IPS DF 19.7 (cell line): ENCODE measurements at places on chromosomes 1 and 21.

DNA sequence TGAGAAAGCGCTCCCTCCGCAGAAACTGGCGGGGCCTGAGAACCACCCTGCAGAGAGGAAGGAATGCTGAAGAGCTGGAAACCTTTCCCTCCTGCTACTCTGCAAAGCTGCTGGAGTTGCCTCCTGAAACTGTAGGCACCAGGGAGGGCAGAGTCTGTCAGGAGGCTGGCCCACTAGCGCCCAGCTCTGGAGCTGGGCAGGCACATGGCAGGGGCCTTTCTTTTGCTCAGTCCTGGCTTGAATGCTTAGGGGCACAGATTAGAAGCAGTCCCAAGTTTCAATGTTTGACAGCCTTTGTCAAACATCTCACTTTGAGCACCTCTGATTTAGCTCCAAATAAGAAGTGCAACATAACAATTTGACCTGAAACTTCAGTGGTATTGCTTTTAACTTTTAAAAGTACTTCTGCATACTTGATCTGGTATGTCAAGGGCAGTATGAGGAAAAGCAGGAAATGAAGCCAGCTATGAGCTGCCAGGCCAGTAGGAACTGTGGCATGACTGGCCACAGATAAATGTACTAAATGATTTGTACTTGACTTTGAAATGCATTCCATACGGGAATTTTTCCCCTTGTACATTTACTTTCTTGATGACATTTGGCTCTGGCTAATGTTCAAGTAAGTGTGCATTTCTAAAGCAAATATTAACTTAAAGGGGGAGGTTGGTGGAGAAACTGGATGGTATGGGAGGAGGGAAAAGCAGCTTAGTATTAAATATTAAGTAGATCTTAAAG is 7.2 kb downstream of the C1orf116 start:
- DNase-seq: no peak

DNA sequence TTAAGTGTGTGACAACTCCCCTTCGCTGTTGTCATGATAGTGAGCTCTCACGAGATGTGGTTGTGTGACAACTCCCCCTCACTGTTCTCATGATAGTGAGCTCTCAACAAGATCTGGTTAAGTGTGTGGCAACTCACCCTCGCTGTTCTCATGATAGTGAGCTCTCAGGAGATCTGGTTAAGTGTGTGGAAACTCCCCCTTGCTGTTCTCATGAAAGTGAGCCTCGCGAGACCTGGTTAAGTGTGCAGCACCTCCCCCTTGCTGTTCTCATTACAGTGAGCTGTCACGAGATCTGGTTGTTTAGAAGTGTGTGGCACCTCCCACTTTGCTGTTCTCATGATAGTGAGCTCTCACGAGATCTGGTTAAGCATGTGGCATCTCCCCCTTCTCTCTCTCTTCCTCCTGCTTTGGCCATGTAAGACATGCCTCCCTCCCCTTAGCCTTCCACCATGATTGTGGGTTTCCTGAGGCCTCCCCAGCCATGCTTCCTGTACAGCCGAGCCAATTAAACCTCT is 25.1 kb upstream of the LSS start:
- DNase-seq: no peak

- no peak for DNase-seq
These were observed 111.5 kb downstream of the CCDC185 start for GRCh38 chr1:223504741-223505140.

- no peak for DNase-seq
These were observed 821 bp downstream of the MASP2 start for GRCh38 chr1:11046270-11046566.

GRCh38 chr1:212002536-212002935 is 32.8 kb downstream of the INTS7 start:
- DNase-seq: no peak

- no peak for DNase-seq
These were observed 200.0 kb downstream of the MATN1 start for GRCh38 chr1:30523055-30524020.

- no peak for DNase-seq
These were observed 90.2 kb upstream of the VCAM1 start for GRCh38 chr1:100629391-100629790.

GRCh38 chr1:30615816-30616590 is 107.4 kb downstream of the MATN1 start:
- no peak for DNase-seq
